ENCODE measurements at places on chromosomes 5 and 9.

GRCh38 chr9:136013524-136014034 is 52.4 kb upstream of the UBAC1 start:
- no peak for DNase-seq

DNA sequence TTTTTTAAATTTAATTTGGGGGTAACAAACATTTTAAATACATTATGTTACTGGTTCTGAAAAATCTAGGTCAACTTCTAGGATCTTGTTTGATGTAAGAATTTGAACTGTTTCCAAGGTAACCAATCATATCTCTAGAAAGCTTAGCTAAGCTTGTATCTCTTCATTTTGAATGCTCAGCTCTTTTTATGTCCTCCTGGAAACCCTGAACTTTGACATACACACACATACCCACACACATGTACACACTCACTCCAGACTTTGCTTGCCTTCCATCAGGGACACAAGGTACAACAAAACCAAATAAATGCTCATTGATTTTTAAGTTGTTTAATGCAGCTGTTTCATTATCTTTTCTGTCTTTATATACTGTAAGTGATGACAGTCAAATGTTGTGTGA is 178.5 kb downstream of the RAB3C start:
- no peak for DNase-seq

DNA sequence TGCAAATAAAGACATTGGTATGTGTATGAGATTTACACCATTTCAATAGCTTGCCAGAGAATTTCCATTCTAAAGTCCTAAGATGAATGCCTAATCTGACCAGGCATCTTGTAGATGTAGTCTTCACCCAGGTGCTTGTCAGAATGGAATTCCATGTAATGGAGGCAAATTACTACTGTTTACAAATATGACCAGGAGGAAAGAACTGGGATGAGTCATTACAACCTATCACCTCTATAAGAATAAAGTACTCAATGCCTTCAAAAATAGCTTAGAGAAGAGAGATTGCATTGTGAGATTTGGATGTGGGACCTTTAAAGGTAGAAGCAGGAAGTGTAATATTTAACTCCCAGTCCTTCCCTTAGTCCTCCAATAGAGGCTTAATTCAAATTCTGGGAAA is 507.0 kb upstream of the PTGER4 start:
- no peak for DNase-seq

DNA sequence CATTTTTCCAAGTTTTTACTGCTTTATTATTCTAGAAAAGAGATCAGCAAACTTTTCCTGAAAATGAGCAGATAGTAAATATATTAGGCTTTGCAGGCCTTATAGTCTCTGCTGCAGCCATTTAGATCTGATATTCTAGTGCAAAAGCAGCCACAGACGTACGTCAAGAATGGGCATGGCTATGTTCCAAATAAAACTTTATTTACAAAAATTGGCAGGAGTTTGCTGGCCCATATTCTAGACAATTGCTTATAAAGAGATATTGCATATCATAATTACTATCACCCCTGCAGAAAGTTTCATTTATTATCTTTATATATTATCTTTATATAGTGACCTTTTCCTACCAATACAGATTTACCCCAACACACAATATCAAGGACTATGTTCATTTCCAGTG is 161.9 kb upstream of the ACOT12 start:
- no peak for DNase-seq

DNA sequence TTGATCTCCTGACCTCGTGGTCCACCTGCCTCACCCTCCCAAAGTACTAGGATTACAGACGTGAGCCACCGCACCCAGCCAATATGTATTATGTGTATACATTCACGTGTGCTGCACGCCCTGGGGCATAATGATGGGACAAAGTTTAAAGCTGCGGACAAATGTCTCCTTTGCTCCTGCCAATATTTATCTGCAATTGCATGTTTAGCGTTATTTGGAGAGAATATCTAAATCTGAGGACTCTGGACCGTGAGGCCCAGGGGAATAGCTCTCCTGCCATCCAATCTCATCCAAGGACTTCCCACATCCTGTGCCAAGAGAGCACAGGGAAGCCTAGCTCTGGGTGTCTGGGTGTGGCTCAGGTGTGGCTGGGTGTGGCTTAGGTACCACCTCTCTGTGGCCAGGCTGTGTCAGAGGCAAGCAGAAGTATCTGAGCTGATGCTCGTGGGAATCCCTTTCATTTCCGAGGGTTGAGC is 6.9 kb upstream of the BOD1 start:
- no peak for DNase-seq

GRCh38 chr9:81035171-81035570 is 654.2 kb downstream of the TLE1 start:
- peak; percentile 36 for DNase-seq

- DNase-seq = no peak
These were observed 16.2 kb upstream of the SLC6A3 start for GRCh38 chr5:1461396-1461795.

GRCh38 chr5:14342306-14342705 is 199.2 kb downstream of the TRIO start:
- no peak for DNase-seq

DNA sequence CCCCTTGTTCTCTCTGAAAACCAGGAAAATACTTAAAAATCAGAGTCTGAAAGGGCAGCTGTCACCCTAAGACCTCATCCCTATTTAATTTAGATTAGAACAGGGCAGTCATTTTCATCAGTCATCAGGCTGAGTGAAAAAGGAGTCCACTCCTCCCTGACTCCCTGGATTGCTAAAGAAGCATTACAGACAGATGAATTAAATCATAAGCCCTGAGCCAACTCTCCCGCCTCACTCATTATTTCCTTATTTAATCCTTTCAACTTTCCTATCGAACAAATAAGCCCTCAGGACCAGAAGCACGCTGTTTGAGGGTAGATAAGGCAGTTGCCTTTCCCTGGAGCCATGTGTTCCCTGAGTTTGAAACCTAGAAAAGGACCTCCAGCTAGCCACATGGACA is 201.9 kb upstream of the ANKRD55 start:
- DNase-seq = no peak
